ENCODE measurements at places on chromosomes 11 and 22.

DNA sequence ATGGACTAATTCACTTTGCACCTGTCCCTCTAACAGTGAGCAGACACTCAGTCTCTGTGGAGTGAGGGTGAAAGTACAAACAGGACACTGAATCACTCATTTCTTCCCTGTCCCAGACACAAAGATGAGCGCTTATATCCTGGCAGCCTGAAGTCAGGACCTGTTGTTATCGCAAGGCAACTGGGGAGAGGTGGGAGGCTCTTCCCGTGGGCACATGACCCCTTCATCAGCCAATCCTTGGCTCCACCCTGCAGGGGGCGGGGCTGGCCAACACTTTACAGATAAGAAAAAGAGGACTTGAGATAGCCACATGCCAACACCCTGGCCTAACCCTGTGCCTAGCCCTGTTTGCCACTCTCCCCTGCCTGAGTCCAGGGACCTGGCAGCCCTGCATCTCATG, 29.5 kb upstream of the TESMIN start:
- DNase-seq: no peak

DNA sequence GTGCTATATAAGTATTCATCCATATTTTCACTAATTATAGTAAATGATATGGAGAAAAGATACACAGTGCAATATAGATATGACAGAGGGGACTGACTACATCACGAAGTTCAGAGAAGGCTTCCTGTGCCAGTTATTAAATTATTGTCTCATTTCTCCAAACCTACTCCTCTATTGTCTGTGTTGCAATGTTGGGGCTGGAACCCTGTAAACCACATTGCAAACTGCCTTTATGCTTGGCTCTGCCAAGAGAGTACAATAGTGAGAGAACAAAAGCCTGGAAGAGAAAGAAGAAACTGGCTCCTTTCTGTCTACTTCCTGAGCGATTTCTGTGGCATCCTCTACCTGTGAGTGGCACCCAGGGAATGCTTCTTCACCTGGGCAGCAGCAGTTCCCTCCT, 46.4 kb downstream of the ME3 start:
- DNase-seq: no peak

DNA sequence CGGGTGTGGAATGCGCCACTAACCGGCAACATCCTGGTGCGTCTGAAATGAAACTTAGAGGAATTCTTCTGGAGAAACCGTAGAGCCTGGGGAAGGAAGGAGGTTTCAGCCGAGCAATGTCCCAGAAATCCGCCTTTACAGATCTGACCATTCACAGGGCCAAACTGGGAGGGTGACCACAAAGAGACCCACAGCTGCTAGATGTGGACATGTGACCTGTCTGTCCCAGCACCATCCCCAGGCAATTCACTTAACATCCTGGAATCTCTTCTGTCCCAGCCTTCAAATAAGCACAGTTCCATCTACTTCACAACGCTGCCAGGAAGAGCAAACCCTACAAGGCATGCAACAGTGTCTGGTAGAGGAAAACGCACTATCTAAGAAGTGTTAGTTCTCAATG, 9.8 kb downstream of the MCAT start:
- DNase-seq: no peak

- no peak for DNase-seq
Measured at GRCh38 chr11:46108751-46109150, 12.5 kb downstream of the PHF21A start.

DNA sequence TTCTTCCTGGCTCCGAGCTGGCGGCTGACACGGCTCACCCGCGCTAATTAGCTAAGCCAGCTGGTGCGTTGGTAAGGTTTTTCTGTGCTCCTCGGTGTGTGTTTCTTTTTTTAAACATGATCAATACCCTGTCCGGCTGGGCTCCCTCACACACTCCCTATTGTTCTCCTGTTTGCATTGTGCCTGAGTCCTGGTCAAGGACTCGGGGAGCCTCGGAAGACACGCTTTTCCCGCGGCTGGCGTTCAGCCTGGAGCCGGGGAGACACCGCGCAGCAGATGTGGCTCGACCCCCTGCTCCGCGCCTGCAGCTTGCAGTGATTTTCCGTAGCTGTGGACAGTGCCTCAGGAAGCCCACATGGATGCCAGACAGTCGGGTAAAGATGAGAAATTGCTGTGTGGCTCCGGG, 454.9 kb upstream of the CADM1 start:
- DNase-seq: no peak

DNA sequence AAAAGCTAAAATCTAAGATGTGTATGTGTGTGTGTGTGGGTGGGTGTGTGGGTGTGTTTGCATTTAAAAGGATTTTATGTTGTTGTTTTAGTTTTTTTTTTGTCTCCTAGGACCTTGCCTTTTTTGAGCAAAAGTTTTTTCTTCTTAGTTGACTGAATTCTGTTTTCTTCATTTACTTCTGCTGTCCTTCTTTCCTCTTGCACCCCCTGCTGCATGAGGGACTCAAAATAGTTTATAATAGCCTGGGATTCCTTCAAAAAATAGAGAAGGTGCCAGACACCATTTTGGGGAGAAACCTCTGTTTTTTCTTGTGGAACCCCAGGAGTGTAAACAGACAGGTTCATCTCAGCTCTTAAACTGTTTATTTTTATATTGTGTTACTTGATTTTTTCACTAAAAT, 817.7 kb downstream of the TBC1D22A start:
- DNase-seq: no peak

DNA sequence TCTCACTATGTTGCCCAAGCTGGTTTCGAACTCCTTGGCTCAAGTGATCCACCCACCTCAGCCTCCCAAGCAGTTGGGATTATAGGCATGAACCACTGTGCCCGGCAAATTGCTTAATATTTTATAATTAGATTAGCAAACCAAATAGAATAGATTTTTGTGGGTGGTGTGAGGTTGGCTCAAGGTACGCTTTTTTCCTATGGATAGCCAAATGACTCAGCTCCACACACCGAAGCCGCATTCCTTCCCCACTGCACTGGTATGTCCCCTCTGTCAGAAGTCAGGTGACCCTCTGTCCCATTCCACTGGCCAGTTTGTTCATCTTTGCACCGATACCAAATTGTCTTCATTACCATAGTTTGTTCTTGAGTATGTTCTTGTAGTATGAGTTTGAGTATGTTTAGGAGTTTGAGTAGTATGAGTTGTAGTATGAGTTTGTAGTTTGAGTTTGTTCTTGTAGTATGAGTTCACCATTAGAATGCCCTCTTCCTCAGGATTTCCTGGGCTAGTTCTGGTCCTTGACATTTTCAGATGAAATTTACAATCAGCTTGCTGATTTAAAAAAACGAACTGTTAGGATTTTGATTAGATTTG, 19.4 kb downstream of the SUSD2 start:
- DNase-seq: no peak

DNA sequence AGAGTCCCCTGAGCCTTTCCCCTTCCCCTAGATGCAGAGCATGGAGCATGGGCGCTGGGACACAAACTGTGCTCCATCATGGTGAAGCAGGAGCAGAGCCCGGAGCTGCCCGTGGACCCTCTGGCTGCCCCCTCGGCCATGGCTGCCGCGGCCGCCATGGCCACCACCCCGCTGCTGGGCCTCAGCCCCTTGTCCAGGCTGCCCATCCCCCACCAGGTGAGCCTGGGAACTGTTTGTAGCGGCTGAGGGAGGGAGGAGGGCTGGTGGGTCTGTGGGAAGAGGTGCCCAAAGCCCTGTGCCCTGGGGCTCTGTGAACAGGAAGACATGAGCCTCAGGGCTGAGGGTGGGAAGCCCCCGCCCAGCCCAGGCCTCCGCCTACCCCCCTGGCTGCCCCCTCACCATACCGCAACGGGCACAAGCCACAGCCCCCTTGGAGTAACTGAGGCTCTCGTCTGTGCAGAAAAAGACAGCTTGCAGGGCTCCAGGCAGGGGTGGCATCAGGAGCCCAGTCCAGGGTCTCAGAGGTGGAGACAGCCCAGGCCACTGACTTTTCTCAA, 30.4 kb downstream of the CREB3L1 start:
- DNase-seq: no peak

DNA sequence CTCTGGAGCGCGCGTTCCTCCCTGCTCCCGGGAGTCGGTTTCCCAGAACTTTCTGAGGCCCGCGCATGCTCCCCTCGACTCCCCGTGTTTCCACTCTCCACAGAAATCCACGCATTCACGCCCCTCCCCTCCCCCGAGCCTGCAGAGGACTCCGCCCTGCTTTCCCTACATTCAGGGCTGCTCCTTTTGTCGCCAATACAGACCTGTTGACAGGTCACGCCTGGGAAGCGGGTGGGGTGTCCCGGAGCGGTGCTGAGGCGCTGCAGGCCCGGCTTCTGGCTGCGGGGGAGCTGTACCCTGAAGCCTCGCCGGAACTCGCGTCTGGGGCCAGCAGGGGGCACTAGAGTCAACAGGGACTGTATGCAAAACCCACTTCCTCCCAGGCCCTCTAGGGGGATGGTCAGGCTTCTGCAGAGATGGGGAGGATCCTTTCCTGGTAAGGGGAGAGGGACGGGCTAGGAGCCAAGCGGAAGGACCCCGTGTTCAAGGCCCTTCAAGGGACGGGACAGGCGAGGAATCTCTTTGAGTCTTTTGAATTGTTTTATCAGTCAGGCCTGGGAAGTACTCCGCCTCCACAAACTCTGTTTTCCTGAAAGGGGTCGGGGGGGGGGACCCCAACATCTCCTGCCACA, at the start of gene PRAME:
Gene PRAME (minus strand): TSS at position 294 of the 632 bp plus-strand sequence. CDS start 2,433 bp downstream, outside the sequence.
- DNase-seq: peak; percentile 66

GRCh38 chr22:36968249-36968964, 50.8 kb downstream of the TST start:
- DNase-seq: no peak

GRCh38 chr11:63767565-63768236, 874 bp downstream of the ZFTA start:
- peak; percentile 26 for DNase-seq

GRCh38 chr11:131168839-131169713, 201.3 kb upstream of the NTM start:
- DNase-seq: no peak

DNA sequence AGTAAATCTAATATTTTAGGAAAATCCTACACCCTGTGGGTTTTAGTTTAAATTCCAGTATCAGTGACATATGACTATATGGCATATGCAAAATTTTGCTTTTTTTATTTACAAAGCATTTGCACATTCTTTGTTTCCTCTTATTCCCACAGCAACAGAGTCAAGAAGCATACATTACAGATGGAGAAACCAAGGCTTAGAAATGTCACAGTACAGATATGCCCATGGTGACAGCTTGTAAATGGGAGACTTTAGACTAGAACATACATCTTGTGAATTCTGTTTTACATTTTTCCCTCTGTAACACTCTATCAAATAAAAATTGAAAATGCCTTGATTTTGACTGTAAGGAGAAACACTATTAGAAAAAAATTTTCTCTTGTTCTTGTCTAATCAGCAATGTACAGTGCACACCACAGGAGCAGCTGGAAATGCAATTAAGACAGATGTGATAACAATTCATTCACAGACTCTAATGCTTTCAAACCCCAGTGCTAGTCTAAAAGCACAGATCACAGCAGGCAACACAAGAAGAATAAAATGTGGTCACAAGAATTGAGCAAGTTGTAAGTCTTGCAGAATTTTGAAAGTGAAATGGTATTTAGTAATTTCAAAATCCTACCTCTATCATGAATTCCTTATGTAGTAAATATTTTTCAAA, 375.9 kb downstream of the LUZP2 start:
- no peak for DNase-seq

- DNase-seq: no peak
Measured at GRCh38 chr11:33291004-33291777, 34.0 kb downstream of the HIPK3 start.

DNA sequence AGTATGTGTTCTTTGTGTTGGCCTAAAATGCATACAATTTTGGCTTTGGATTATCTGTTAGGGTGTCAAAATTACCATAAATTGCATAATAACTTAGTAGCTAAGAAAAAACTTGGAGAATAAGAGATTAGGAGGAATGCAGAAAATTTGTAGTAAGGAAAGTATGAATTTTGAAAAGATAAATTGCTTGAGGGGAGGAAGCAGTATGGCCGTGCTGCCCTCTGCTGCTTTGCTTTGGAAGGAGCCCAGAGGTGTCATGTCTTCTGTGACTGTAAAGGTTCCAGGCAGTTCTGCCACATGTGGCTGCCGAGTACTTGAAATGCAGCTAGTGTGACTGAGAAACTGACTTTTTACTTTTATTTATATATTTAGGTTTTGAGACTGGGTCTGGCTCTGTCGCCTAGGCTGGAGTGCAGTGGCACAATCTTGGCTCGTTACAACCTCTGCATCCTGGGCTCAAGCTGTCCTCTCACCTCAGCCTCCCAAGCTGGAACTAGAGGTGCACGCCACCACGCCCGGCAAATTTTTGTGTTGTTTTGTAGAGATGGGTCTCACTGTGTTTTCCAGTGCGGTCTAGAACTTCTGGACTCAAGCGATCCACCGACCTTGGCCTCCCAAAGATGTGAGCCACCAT, 1.8 kb downstream of the ADSL start:
- peak; percentile 60 for DNase-seq

DNA sequence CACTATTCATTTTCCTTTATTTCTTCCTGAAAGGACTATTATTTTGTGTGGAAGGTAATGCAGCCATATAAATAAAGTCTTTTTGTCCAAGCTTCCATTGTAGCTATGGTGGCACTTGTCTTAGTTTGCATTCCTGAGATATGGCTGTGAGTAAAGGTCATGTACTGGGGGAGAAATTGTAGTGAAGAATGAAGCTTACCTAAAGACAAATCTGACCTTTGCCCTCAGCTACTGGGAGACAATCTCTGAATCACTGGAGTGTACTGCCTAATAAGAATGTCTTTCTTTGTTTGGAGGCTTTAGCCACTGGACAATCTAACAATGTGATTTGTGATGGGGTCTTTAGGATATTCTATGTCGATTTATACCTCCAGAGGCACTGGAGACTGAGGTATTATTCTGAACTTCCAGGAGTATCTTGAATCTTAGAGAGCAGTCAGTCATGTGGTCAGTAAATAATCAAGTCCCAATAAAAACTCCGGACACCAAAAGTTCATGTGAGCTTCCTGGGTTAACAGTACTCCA, 39.7 kb upstream of the OR5AK2 start:
- no peak for DNase-seq
